B cell (primary cell): ENCODE measurements at places on chromosomes 2 and 18. TPM values are rescaled to one million over a fixed set of nuclear protein-coding genes. Genes with fewer than 3 reads are reported as not detected.

Gene ABCG5
- total RNA-seq = not detected in 2 replicates

Gene TACR1
- 0.05 TPM in 1 of 2 replicates, not detected in the other for total RNA-seq

Gene LRP1B
- not detected in 2 replicates for total RNA-seq

Gene PPP4R1
- total RNA-seq = 57.1 and 65.0 TPM in 2 replicates

Gene SERPINB7
- not detected in 2 replicates for total RNA-seq

Gene GCG
- total RNA-seq = not detected in 2 replicates

Gene BCL11A
- 373 and 383 TPM in 2 replicates for total RNA-seq

Gene CLASP1
- 88.0 and 93.1 TPM in 2 replicates for total RNA-seq

Gene ZNF396
- total RNA-seq = 3.2 and 4.8 TPM in 2 replicates

Gene UNC80
- not detected in 2 replicates for total RNA-seq

DNA sequence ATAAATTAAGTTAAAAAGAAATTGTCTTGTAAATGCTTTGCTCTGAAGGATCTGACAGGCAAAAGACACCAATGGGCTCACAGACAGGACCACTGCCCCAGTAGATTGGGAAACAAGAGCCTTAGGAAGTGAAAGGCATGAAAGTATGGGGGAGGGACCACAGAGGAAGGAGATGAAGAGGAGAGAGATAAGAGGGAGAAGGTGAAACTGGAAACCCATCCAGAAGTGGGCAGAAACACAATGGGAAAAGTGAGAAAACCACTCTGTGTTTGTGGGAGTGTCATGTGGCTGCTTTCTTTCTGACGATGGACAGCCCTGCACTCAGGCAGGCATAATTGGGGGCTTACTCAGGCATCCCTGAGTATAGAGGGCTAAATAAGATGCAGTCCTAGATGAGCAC is 101.5 kb upstream of the STON1 start:
- DNase-seq = no peak

- DNase-seq = no peak
Measured at GRCh38 chr2:181463588-181463987, 6.4 kb downstream of the ITGA4 start.

DNA sequence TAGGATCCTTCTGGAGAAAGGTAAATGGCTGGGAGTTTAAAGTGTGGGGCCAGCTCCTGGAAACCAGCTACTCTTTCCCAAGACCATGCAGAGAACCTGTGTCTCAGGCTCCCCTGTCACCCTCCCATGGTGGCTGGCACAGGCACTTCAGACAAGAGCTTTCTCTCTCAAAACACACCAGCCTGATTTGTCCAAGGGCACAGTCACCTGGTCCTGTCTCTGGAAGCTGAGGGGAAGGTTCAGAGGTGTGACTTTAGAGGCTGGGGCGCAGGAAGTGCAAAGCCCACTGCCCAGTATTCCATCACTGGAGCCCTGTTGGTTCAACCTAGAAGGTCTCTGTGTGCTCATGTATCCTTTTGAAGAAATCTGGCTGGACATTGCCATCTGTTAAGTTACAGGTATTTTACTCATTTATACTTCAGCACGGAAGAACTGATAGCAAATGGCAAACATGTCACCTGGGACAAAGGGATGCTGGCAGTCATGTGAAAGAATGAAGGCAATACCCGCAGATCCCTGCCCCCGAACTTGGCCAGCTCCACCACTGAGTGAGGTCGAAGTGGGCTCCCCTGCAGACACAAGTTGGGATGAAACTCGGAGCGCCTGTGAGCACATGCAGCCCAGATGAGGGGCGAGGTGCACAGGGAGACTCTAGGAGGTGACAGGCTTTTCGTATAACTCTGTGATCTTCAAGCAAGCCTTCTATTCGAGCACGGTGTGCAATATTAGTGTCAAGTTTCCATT is 96.9 kb upstream of the MGAT4A start:
- no peak for DNase-seq

DNA sequence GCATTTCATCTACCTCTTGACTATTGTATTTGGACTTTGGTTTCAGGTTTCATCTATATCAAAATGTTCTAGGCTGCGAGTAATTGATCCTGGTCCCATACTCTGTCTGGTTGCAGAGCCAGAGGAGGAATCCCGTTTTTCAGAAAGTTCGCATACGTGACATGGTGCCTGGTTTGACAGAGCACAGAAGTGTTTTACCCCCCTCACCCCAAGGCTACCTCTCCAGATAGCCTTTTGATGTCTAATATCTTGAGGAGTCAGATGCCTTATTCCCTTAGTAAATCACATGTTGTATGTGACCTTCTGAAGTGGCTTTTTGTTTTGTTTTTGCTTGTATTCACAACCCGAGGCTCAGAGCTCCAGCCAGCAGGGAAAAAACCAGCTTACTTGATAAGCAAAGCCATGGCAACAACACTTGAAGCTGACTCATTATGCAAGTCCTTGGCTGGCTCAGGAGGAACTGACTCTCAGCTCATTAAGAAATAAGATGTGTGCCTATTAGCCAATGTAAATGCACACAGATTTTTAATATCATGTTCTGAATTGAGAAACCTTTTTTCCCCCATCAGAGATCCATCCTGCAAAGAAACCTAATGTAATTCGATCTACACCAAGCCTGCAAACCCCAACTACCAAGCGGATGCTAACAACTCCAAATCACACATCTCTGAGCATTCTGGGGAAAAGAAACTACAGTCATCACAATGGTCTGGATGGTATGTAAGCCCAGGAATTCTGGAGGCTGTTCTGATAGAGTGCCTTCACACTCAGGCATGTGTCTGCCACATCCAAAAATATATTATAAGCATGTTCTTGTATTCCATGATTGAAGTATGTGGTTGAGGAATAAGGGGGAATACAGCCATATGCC is 41.4 kb downstream of the OXER1 start:
- DNase-seq = peak; percentile 43

DNA sequence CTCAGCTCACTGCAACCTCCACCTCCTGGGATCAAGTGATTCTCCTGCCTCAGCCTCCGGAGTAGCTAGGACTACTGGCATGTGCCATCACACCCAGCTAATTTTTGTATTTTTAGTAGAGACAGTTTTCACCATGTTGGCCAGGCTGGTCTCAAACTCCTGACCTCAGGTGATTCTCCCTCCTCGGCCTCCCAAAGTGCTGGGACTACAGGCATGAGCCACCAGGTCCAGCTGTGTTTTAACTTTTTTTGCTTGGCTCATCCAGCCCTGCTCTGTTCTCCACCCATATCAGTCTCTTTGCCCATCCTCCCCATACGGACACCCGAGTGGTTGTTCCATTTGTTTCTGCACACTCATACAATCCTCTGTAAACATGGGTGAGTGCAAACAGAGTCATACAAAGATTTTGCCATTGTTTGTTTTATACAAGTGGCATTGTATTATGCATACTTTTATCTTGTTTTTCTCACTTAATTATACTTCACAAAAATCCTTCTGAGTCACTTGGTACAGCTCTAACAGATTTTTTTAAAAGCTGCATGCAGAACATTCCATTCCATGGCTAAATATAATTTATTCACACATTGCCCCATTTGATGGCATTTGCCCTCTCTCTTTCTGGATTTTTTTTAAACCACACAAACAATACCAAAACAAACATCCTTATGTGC is 5.3 kb downstream of the APOB start:
- no peak for DNase-seq

GRCh38 chr2:237205561-237205971 is 119.9 kb downstream of the COPS8 start:
- DNase-seq = no peak

DNA sequence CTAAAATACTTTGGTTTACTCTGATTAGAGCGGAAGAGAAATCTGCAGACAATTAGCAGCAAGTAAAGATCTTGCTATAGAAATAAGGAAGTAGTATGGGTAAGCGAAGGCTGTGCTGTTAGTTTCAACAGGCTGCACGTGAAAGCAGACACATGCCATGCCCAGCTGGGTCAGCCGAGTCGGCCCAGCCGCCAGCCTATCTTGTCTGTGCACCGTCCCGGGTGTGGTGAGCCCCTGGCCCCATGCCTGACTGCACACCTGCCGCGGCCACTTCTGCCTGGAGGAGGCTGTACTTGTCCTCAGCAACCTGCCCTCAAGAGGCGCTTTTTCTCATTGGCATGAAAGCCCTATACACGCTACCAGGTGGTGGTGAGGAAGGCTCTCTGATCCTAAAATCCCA is 185.5 kb downstream of the SEPTIN10 start:
- DNase-seq = no peak

- no peak for DNase-seq
Measured at GRCh38 chr18:54149078-54149697, 75.3 kb downstream of the MBD2 start.

- DNase-seq = no peak
Measured at GRCh38 chr2:178542569-178542968, 62.3 kb downstream of the PLEKHA3 start.

DNA sequence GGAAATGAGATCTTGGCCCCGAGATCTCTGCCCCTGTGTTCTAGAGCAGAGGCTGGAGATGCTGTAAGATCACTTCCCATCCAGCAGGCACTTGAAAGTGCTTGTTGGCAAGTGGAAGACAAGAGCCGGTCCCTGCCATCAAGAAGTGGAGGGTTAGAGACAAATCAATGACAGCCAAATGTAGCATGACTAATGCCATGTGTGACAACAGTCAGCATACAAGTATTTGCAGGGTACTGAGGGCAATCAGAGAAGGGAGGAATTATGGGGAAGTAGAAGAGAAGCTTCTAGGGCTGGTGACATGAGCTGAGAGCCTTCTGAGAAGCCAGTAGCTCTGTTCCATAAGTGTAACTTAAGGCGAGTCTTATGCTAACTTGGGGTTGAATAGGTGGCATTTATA is 58.6 kb downstream of the TMEM17 start:
- DNase-seq = no peak

GRCh38 chr2:60312618-60313017 is 240.8 kb downstream of the BCL11A start:
- peak; percentile 42 for DNase-seq

GRCh38 chr18:37429791-37430190 is 135.8 kb downstream of the CELF4 start:
- no peak for DNase-seq

DNA sequence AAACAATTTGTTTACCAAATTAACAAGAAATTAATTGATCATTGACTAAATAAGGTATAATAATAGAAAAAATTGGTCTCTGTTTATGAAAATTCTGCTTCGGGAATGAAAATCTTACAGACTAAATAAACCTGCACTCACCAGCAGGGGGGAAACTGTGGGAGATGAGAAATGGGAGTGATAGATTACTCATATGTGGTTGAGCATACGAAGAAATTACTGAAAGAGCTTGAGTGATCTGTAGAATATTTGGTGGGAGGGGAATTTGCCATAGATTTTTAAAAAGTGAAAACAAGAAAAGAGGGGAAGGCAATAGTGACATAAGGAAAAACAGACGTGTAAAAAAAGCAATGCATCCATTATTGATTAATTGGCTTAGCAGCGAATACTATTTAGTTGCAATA is 2.2 kb downstream of the HMSD start:
- no peak for DNase-seq
